ENCODE measurements at places on chromosomes 3 and 15.
A peak's percentile ranks its signal among the peaks of the same experiment; 100 is the strongest.

- peak; percentile 78 for DNase-seq
Measured at GRCh38 chr15:57306161-57306943, 70.0 kb upstream of the CGNL1 start.

GRCh38 chr3:150825916-150826377 lies 63.0 kb upstream of the SIAH2 start:
- no peak for DNase-seq

DNA sequence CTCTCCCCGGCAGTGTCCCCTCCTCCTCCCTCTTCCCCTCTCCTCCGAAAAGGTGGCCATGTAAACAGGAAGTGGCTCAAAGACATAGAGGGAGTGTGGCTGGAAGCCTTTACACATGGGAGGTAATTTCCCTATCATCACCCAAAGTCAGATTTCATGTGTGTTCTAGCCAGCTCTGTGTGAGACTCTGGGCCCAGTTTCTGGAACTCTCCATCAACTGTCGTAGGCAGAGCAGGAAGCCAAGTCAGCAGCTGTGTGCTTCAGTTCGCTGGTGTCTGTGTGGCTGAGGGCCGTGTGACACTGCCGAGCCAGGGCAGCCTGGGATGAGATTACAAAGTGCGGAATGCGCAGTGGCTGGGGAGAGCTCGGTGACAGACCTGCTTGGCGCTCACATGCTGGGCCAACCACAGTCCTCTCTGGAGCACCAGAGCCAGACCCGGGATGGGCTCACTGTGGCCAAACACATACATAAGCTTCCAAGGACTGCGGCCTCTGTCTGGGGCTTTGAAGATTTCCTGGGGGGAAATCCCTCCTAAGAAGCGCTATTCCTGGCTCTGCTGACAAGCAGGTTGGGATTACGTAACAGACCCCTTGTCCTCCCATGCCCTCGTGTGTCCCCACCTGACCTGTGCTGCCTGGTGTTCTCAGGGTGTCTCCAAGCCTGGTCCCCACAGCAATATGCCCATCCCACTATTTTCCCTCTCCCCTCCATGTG lies 50.7 kb downstream of the UMPS start:
- peak; percentile 50 for DNase-seq

- peak; percentile 74 for DNase-seq
Measured at GRCh38 chr15:36373550-36373949, 205.9 kb upstream of the CDIN1 start.

GRCh38 chr3:131898346-131898745 lies 136.5 kb downstream of the CPNE4 start:
- no peak for DNase-seq

GRCh38 chr15:68403161-68403941 lies 28.6 kb downstream of the ITGA11 start:
- DNase-seq = no peak
